Stimulated activated CD4-positive, alpha-beta T cell treated with anti-CD3 and anti-CD28 coated beads, Interleukin-1b, Interleukin-23, amount 100 ng/mL, for 1 hour (primary cell): ENCODE measurements at places on chromosomes 5 and 9.

- DNase-seq = no peak
These were observed 27.7 kb downstream of the CDH9 start for GRCh38 chr5:27010646-27011045.

- DNase-seq = no peak
These were observed 359.0 kb upstream of the RORB start for GRCh38 chr9:74138182-74138581.

DNA sequence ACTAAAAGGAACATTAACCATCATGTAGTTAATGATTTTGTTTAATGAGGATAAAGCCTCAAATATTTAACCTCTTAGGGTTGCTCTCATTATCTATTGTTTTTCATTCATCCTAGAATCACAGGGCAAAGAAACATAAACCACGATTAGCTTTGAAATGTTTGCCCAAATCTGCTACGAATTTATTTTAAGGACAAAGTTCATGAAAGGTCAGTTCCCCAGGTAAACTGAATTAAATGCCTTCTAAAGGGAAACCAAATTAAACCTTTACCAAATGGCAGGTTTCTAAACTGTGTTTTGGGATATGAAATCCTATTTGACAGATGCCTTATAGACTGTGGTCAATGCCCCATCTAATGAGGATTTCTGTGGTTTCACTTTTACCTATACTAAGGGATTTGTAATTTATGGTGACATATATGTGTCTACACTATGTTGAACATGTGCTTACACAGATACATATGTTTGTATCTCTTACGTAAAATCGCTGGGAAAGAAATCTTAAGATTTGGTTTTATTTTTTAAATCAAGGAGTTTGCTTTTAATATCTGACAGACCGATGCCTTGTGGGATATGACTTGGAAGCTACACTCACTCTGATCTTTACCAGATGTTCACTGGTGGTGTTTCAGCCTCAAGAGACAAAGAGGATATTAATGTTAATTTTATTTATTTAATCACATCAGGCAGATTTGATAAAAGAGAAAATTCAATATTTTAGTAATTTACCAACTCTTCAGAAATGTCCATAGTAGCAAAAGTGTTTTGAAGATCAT lies 188.4 kb downstream of the GLIS3 start:
- no peak for DNase-seq

DNA sequence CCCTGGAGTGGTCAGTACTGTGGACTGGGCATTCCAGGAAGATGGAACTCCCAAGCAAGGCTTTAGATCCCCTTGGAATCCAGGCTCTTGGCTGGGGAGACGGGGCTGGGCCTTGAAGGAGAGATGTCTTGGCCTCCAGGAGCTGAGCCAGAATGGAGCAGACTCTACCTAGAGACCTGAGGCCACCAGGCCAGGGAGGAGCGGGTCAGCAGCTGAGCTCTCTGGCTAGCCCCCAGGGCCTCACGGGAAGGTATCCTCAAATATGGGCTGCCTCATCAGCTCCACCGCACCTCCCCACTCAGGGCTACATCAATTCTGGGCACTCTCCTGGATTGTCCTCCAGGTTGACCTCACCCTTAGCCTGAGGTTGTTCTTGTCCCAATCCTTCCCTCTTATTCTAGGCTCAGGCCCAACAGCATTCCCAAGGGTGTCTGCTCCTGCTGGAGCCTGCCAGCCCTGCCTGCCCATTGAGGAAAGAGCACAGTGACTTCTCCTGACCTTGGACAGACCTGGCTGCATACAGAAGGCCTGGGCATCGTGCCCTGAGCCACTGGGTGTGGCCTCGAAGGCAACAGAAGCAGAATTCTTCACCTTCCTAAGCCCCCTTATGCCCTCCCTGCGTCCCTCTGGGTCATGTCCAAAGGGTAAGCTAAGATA lies 3.0 kb upstream of the PDLIM4 start:
- no peak for DNase-seq

GRCh38 chr9:108671176-108671575 lies 184.6 kb downstream of the ACTL7B start:
- DNase-seq = no peak

GRCh38 chr9:91740701-91741100 lies 209.3 kb downstream of the ROR2 start:
- no peak for DNase-seq

GRCh38 chr9:22030101-22030598 lies 21.0 kb upstream of the CDKN2B start:
- no peak for DNase-seq

DNA sequence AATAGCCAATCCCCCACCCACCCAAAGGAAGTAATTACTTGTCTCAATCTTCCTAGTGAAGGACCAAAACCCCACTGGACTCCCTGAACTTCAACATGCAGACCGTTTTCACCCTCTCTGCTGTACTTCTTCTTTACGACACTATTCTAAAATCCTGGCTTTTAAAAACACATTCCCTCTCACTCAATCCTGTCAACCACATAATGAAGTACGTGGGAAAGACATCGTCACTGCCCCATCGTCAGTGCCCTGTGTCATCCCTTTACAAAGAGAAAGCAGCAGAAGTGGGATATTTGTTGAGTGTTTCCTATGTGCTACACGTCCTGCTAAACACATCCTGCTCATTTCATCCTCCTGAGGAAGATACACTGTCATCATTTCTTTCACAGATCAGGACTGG lies 54.2 kb downstream of the MAPKAP1 start:
- no peak for DNase-seq
